ENCODE measurements at places on chromosomes 5 and 9. TPM values are rescaled to one million over a fixed set of nuclear protein-coding genes. Genes with fewer than 3 reads are reported as not detected.
A peak's percentile ranks its signal among the peaks of the same experiment; 100 is the strongest.

- H3K36me3 ChIP-seq = peaks cover 58% of the 10 kb centered on the region
- H3K27me3 ChIP-seq = no peaks in the 10 kb centered on the region
- no peaks in the 10 kb centered on the region for H3K4me1 ChIP-seq
- DNase-seq = peak; percentile 28
- H3K4me3 ChIP-seq = no peak overlapping the region
Measured at GRCh38 chr9:100322954-100323536, 29.7 kb downstream of the TEX10 start.

DNA sequence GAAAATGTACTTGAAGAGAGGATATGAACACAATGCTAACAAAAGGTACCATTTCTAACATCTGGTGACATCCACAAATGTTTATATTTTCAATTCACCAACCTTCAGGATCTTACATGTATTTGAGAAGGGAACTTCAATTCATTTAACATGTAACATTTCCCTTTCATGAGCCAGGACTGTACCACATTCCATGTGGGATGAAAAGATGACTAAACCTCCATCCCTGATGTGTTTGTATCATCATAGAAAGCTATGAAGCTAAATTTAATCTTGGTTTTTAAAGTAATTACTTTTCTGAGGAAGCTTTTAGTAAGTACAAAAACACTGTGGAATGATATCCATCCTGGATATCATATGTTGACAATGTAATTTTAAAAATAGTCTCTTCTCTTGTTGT lies 78.2 kb upstream of the GNA14 start:
- peak overlapping the region; percentile 16 for H3K27ac ChIP-seq
- no peak overlapping the region for H3K4me3 ChIP-seq
- peaks cover 19% of the 10 kb centered on the region for H3K4me1 ChIP-seq
- DNase-seq = no peak
- no peaks in the 10 kb centered on the region for H3K27me3 ChIP-seq
- peaks cover 41% of the 10 kb centered on the region for H3K36me3 ChIP-seq

DNA sequence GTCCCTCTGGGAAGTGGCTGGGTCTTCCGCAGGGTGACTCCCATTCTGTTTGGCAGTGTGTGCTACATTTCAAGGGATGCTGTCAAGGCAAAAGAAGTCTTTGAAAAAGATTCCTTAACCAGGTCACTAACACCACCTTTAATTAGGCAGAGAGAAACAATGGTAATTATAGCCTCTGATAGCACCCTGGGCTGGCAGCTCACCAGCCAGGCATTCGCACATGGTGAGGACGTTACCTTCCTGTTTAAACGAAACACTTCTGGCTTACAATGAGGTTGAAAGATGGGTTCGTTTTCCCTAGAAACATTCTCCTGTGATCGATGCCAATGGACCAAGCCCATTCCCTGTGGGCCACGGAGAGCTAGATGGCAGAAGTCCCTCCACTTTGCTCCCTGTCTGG lies 230.1 kb upstream of the PANK3 start:
- peaks cover 2% of the 10 kb centered on the region for H3K27me3 ChIP-seq
- no peak overlapping the region for H3K4me3 ChIP-seq

DNA sequence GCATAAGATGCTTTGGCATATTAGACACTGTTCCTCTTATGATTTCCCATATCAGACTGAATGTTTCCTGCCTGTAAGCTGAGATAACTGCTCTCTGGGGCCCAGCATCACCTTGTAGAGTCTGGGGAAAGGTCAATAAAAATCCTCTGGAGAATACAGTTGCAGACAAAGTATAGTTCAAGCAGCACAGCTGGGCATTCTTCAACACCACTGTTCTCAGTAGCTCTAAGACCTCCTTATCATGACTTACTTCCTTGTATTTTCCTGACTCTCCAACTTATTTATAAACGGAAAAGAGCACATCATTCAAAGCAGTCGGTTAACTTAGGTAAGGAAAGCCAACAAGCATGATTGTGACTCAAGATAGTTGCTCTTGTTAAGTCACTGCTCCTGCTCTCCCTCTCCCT lies 208.7 kb upstream of the RASEF start:
- H3K4me1 ChIP-seq = peaks cover 13% of the 10 kb centered on the region
- H3K27ac ChIP-seq = no peak overlapping the region
- DNase-seq = no peak
- H3K27me3 ChIP-seq = no peaks in the 10 kb centered on the region
- peaks cover 10% of the 10 kb centered on the region for H3K36me3 ChIP-seq
- H3K4me3 ChIP-seq = no peak overlapping the region

- H3K4me1 ChIP-seq = peaks cover 2% of the 10 kb centered on the region
- DNase-seq = no peak
- H3K36me3 ChIP-seq = no peaks in the 10 kb centered on the region
Measured at GRCh38 chr5:74235552-74235951, 405.0 kb downstream of the ENC1 start.

DNA sequence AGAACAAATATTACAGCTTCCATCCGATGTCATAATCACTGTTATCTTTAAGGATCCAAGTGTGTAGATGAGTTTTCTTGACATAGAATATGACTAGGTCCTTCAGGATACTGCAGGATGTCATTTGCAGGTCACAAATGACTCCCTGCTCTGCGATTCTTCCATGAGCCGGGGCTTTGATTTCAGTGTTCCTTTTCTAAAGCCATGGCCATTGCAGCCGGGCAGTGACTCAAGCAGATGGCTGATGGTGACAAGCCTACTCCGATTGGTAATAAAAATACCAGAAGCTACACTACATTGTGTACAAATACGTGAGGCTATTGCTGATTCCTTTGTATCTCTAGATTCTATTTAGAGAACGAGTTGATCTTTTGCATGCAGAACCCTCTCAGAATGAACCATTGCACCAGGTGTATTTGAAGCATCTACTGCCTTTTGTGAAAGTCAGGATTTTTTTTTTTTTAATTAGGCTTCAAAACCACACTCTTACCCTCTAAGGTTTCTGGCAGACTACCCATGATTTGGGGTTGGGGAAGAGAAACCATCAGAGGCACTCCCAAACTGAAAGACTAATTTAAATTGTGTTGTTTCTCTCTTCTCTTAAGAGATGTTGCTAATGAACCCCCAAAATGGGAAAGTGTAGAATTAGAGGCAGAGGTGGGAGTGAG lies 271.0 kb upstream of the ADRA1B start:
- H3K27ac ChIP-seq = no peak overlapping the region
- no peaks in the 10 kb centered on the region for H3K27me3 ChIP-seq
- DNase-seq = no peak
- no peak overlapping the region for H3K4me3 ChIP-seq

DNA sequence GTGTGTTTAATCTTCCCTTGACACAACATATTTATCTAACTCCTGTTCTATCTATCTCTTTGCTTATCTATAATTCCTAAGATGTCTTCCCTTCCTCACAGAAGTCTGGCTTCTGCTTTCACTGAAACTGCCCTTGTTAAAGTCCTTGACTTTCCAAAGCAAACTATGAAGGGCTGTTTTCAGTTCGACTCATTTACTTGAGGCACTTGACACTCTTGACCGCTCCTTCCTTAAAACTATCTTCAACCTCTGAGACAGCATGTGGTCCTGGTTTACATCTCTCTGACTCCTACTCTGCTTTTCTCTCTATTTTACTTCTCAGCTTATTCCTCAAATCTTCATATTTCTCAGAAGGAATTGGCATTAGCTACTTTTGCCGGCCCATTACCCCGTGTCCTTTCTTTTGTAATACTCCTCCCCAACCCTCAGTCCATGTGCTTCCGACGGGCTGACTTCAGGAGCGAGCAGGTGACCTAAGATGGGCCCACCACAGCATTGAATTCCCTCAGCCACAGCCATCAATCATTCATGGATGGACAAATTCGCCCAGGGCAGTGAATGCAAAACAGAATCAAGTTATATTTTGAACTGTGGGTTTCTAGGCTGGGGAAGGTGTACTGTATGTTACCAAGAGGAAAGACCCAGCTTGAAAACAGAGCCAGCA lies 1089.2 kb downstream of the PTPRD start:
- H3K4me1 ChIP-seq = peaks cover 47% of the 10 kb centered on the region
- H3K4me3 ChIP-seq = no peak overlapping the region
- H3K27me3 ChIP-seq = no peaks in the 10 kb centered on the region
- no peaks in the 10 kb centered on the region for H3K36me3 ChIP-seq

DNA sequence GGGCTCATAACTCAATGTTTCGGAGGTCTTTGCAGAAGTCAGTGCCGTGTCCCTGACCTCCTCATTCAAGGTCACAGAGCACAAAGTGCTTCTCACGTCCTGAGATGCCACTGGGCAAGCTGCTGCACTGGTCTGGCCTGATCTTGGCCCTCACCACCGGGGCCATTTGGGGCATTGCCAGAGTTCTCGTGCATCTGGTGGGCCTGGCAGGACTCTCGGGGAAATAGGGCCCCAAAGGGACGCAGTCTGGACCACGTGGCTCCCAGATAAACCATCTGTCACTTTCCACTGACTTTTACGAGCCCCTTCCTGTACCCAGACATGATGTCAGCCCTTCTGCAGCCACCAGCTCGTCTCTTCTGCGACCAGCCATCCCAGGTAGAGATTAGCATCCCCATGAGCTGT lies 54.8 kb downstream of the HRH2 start:
- peak; percentile 2 for DNase-seq
- H3K4me3 ChIP-seq = no peak overlapping the region
- H3K4me1 ChIP-seq = peaks cover 9% of the 10 kb centered on the region
- peaks cover 11% of the 10 kb centered on the region for H3K27me3 ChIP-seq
- peaks cover 66% of the 10 kb centered on the region for H3K36me3 ChIP-seq
- H3K27ac ChIP-seq = no peak overlapping the region

DNA sequence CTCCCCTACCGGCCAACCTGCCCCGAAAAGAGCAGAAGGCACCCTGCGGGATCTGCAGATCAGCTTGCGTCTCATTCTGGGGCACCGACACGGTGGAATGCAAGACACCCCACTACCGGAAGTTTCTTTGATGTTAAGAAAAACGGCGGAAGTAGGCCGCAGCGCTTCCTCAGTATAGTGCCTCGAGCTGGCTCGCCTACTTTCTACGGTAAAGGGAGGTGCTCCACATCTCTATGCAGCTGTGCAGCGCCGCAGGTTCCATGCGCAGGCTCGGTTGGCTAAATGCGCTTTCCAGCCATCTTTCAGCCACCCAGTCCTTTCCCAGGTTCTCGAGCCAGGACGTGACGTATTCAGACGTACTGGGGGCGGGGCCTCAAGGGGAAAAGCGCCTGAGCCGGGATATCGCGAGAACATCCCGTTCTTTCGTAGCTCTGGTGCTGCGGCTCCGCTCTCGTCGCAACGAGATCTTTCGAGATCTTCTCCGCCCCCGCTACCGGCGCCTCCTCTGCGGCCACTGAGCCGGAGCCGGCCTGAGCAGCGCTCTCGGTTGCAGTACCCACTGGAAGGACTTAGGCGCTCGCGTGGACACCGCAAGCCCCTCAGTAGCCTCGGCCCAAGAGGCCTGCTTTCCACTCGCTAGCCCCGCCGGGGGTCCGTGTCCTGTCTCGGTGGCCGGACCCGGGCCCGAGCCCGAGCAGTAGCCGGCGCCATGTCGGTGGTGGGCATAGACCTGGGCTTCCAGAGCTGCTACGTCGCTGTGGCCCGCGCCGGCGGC lies at the start of gene HSPA4:
Gene HSPA4, plus strand, starts transcription at position 472 of the 775 bp plus-strand sequence. Its CDS starts 238 bp downstream, at position 710.
- H3K4me1 ChIP-seq = peaks cover 51% of the 10 kb centered on the region
- no peaks in the 10 kb centered on the region for H3K27me3 ChIP-seq
- peak within 1 kb of the TSS; percentile 89 for H3K4me3 ChIP-seq
- H3K27ac ChIP-seq = peak within 1 kb of the TSS; percentile 100
- peak; percentile 98 for DNase-seq
- H3K36me3 ChIP-seq = peaks cover 12% of the 10 kb centered on the region

DNA sequence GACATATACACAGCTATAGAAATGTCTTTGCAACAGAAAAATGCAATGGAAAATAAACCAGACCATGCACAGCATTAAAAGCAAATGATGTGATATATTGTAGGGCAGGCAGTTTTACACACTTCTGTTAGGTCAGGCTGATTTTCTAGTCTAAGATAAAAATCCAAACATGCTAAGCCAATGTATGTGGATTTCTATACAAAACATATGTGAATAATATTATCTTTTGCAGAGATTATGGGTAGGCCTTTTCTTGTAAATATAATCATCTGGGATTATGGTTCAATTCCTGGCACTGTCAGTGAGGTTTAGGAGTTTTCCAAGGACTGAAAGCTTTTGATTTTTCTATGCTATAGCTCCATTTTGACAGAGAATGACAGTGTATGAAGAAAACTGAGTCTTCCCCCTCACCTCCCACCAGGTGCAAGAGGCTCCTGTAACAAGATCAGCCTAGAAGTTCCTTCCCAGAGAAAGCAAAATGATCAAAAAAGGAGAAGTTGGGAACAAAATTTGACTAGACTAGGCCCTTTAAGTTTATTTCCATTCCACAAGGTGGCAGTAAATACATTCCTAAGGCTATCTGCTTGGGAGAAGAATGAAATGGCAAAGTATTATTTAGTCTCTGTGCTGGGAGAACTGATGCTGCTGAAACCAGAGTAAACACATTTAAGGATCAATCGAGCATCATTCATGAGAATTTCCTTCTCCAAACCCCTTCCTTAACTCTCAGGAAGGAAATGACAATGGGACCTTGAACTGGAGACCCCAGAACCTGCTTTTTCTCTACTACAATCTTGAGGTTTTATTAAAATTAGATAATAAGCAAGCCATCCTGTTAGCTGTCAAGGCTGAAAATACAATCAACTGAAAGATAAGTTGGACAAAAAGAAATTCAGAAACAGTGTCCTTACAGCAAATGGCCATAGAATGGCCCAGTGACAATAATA lies 133.0 kb upstream of the TUT7 start:
- H3K27me3 ChIP-seq = no peaks in the 10 kb centered on the region
- H3K27ac ChIP-seq = no peak overlapping the region
- H3K4me1 ChIP-seq = peaks cover 4% of the 10 kb centered on the region
- H3K36me3 ChIP-seq = no peaks in the 10 kb centered on the region

DNA sequence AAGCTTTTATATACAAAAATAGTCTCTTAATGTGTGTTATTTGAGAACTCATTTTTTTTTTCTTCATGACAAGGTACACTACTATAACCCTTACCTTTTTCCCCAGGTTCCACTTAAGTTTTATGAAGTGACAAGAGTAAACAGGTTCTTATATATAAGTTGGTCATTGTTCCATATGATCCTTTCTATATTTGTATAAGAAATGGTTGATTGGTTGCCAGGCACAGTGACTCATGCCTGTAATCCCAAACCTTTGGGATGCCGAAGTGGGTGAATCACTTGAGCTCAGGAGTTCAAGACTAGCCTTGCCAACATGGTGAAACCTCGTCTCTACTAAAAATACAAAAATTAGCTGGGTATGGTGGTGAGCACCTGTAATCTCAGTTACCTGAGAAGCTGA lies 108.3 kb downstream of the PCSK1 start:
- no peak for DNase-seq
- no peaks in the 10 kb centered on the region for H3K4me1 ChIP-seq
- H3K27ac ChIP-seq = no peak overlapping the region
- no peak overlapping the region for H3K4me3 ChIP-seq
- H3K36me3 ChIP-seq = no peaks in the 10 kb centered on the region

DNA sequence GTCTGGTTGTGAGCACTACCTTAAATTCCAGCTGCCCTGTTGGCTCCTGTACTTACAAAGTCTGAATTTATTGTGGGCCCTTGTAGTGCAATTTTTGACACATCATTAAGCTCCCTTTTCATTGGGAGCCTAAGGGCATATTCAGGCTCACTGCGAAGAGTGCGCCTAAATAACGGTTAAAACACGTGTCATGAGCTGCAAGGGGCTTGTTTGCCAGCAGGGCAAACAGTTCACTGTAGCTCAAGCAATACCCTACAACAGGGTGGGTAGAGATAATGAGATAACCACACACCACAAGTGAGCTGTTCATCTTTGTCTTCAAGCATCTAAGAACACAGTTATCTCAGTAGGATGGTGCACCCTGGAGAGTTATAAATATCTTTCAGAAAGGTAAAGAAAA lies 214.2 kb downstream of the SLF1 start:
- H3K4me1 ChIP-seq = peaks cover 15% of the 10 kb centered on the region
- H3K36me3 ChIP-seq = no peaks in the 10 kb centered on the region
- H3K27ac ChIP-seq = no peak overlapping the region
- no peaks in the 10 kb centered on the region for H3K27me3 ChIP-seq
- no peak overlapping the region for H3K4me3 ChIP-seq

Gene PCDHB8
- total RNA-seq = 4.6 TPM

Gene NUTM2G
- total RNA-seq = 0.27 TPM

Gene FTMT
- total RNA-seq = not detected

Gene GPR151
- not detected for total RNA-seq

Gene GABRP
- 9.9 TPM for total RNA-seq
